SJSA1 (cell line): ENCODE measurements at places on chromosomes 4 and X. TPM values are rescaled to one million over a fixed set of nuclear protein-coding genes. Genes with fewer than 3 reads are reported as not detected.

The TGIF2LX gene
- total RNA-seq, result not detected in 2 replicates

The F8A3 gene
- total RNA-seq, result 5.6 and 6.7 TPM in 2 replicates

The TAF7L gene
- 0.08 TPM in 1 of 2 replicates, not detected in the other for total RNA-seq

The AFM gene
- total RNA-seq, result not detected in 2 replicates

The GSPT2 gene
- total RNA-seq, result 4.8 and 6.1 TPM in 2 replicates

The SULT1E1 gene
- not detected in 2 replicates for total RNA-seq

The GNRHR gene
- total RNA-seq, result not detected in 2 replicates

DNA sequence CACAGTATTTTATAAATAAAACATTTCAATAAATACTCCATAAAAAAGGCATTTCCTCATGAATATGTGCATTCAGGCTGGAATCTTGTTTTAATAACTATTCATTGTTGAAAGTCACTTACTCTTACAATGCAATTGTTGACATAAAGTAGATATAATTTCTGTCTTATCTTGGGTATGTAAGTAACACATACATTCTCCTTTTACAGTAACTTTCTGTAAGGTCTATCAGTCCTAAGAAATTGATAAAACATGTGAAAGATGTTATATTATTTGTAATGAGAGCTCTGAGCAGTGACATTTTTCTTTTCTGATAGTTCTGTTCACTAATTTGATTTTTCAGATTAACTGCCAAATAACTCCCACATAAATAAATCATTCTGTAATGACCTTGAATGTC is 1249.2 kb downstream of the STIM2 start:
- no peaks in the 10 kb centered on the region for H3K27me3 ChIP-seq
- H3K27ac ChIP-seq, result no peak overlapping the region
- no peak for DNase-seq
- no peak overlapping the region for H3K4me3 ChIP-seq

- peaks cover 29% of the 10 kb centered on the region for H3K4me1 ChIP-seq
- no peaks in the 10 kb centered on the region for H3K27me3 ChIP-seq
- DNase-seq, result no peak
- H3K27ac ChIP-seq, result peak overlapping the region; percentile 83
- H3K4me3 ChIP-seq, result no peak overlapping the region
These were observed 23.6 kb upstream of the RBPJ start for GRCh38 chr4:26297219-26297618.

DNA sequence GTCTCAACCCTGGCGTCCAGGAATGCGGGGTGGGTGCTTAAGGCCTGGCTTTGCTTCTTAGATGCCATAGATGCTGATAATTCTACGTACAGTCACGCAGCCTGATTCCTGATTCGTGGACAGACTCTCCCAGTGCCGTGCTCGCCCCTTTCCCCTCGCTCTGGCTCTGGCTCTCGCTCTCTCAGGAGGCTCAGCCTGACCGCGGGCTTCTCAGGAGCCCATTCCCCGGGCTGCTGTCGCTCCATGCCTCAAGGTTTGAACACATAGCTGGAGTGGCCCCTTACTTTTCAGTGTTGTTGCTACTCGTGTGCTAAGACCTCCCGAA is 59.2 kb upstream of the ZC4H2 start:
- H3K36me3 ChIP-seq, result no peaks in the 10 kb centered on the region
- no peak overlapping the region for H3K4me3 ChIP-seq
- no peaks in the 10 kb centered on the region for H3K4me1 ChIP-seq
- no peak overlapping the region for H3K27ac ChIP-seq

DNA sequence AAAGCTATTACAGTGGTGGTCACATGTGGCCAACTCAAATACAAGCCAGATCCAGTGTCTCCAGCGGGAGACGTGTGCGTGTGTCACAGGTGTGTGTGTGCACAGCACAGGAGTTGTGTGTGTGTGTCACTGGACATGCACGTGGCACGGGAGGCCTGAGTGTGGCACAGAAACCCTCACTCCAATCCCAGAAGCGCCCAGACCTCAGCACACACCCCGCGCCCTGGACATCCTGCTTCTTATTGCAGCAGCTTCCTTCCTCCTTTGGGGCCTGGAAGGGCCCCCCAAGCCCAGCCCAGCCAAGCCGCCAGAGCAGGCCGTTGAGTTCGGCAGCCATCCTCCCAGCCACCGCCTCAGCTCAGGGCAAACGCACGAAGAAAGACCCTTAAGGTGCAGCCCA is 37.9 kb downstream of the ACOX3 start:
- no peak overlapping the region for H3K4me3 ChIP-seq
- H3K4me1 ChIP-seq, result no peaks in the 10 kb centered on the region
- no peak overlapping the region for H3K27ac ChIP-seq
- no peaks in the 10 kb centered on the region for H3K27me3 ChIP-seq
- no peak for DNase-seq

- H3K4me1 ChIP-seq, result no peaks in the 10 kb centered on the region
- H3K4me3 ChIP-seq, result no peak overlapping the region
- H3K27me3 ChIP-seq, result no peaks in the 10 kb centered on the region
- H3K27ac ChIP-seq, result no peak overlapping the region
- DNase-seq, result no peak
These were observed 44.9 kb upstream of the SLC2A9 start for GRCh38 chr4:10066206-10066605.

DNA sequence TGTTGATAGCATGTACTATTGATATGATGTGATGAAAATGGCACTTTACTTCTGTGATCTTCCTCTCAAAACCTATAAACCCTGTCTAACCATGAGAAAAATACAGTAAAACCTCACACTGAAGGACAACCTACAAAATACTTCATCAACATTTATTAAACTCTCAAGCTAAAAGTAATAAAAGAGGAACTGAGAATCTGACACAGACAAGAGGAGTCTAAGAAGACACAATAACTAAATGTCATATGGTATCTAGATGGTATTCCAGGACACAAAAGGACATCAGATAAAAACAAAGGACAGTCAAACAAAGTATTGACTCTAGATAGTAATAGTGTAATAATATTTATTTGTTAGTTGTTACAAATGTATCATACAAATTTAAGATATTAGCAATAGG is 655.3 kb downstream of the SH3BGRL start:
- no peaks in the 10 kb centered on the region for H3K36me3 ChIP-seq
- no peak for DNase-seq
- no peak overlapping the region for H3K27ac ChIP-seq
- H3K4me1 ChIP-seq, result no peaks in the 10 kb centered on the region
- H3K27me3 ChIP-seq, result no peaks in the 10 kb centered on the region
- H3K4me3 ChIP-seq, result no peak overlapping the region

DNA sequence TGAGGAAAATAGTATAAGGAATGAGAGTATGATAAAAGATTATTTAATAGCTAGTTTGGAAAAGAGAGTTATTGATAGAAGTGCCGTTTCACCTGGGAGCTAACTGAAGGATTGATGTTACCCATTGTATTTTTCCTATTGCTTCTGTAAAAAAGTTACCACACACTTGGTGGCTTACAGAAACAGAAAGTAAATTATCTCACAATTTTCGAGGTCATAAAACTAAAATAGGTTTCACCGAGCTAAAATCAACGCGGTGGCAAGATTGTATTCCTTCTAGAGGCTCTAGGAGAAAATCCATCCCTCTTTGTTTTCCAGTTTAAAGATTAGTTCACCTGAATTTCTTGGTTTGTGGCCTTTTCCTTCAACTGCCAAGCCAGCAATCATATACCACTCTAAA is 11.1 kb upstream of the TRAM1L1 start:
- no peak for DNase-seq
- no peaks in the 10 kb centered on the region for H3K27me3 ChIP-seq
- no peak overlapping the region for H3K4me3 ChIP-seq

- no peak for DNase-seq
- H3K27me3 ChIP-seq, result no peaks in the 10 kb centered on the region
- no peak overlapping the region for H3K4me3 ChIP-seq
- no peaks in the 10 kb centered on the region for H3K36me3 ChIP-seq
- no peaks in the 10 kb centered on the region for H3K4me1 ChIP-seq
These were observed 27.3 kb downstream of the DDX60 start for GRCh38 chr4:168291242-168291641.

DNA sequence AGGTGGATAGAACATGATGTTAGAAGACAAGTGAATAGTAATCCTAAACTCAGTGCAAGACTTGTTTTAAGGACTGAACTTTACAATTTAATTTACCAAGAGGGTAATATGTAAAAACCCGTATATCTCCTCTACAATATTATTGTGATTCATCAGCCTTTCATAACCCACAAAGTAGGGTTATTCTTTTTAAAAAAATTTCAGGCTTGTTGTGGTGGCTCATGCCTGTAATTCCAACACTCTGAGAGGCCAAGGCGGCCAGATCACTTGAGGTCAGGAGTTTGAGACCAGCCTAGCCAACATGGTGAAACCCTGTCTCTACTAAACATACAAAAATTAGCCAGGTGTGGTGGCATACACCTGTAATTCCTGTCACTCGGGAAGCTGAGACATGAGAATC is 7.2 kb downstream of the IBSP start:
- no peaks in the 10 kb centered on the region for H3K36me3 ChIP-seq
- H3K4me3 ChIP-seq, result no peak overlapping the region
- peak; percentile 23 for DNase-seq
- H3K4me1 ChIP-seq, result peaks cover 16% of the 10 kb centered on the region

DNA sequence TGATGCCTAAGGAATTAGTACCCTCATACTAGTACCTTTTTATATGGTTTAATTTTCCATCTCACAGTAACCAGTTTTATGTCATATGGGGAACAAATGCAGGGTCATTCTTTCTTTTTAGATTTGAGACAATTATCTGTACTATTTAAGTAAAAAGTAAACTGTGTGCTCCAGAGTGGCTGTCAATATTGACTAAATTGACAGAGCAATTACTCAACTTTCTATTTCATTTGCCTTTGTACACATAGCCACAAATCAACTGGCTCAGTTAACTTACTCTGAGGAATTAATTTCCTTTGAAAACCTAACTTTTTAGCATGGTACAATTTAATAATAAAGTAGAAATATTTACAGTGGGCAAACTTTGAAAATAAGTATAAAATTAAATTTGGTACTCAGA is 28.5 kb upstream of the TEX13C start:
- no peaks in the 10 kb centered on the region for H3K36me3 ChIP-seq
- H3K27ac ChIP-seq, result no peak overlapping the region
- H3K27me3 ChIP-seq, result no peaks in the 10 kb centered on the region
- no peak overlapping the region for H3K4me3 ChIP-seq

DNA sequence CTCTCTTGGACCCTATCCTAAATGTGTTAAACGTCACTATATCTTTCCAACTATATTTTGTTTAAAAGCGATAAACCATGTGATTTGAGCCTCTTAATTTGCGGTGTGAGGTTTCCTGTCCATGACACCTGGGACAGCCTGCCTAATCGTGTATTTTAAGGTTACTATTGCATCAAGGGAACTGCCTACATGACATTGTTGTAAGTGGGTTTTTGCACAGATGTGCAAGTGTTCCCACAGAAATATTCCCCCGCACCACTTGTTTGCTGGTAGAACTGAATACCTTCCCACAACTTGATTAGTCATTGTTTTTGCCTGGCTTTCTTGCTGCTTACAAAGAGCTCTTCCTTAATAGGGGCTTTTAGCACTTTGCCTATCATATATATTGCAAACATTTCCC is 5.1 kb upstream of the FAM184B start:
- no peak overlapping the region for H3K4me3 ChIP-seq
- H3K36me3 ChIP-seq, result no peaks in the 10 kb centered on the region
- H3K4me1 ChIP-seq, result no peaks in the 10 kb centered on the region

- H3K27ac ChIP-seq, result no peak overlapping the region
- no peaks in the 10 kb centered on the region for H3K4me1 ChIP-seq
- no peak for DNase-seq
These were observed 192.0 kb downstream of the CXXC4 start for GRCh38 chr4:104302731-104303130.

DNA sequence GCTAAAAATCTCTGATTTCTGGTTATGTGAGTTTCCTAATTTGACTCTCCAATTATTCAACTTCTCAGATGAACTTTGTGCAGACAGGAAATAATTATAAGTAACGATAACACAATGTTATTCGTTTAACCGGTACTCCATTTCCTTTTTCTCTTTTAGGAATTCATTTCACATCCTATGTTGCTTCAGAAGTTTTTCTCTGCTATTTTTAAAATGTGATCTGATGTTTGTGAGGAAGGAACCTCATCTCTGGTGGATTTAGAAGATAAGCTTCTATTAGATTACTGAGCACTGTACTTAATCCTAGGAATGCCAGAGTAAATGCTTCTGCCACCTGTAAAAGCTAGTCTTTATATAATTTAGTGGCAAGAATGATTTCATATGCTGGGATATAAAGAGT is 116.0 kb upstream of the ETNPPL start:
- H3K36me3 ChIP-seq, result no peaks in the 10 kb centered on the region
- H3K27ac ChIP-seq, result no peak overlapping the region
- no peaks in the 10 kb centered on the region for H3K27me3 ChIP-seq
- peaks cover 29% of the 10 kb centered on the region for H3K4me1 ChIP-seq
- no peak for DNase-seq
- H3K4me3 ChIP-seq, result no peak overlapping the region

- no peaks in the 10 kb centered on the region for H3K4me1 ChIP-seq
- no peak for DNase-seq
- H3K4me3 ChIP-seq, result no peak overlapping the region
- no peaks in the 10 kb centered on the region for H3K36me3 ChIP-seq
These were observed 33.9 kb upstream of the HTRA3 start for GRCh38 chr4:8235686-8236085.

GRCh38 chrX:24426921-24427746 is 38.0 kb upstream of the PDK3 start:
- no peak overlapping the region for H3K27ac ChIP-seq
- no peak overlapping the region for H3K4me3 ChIP-seq
- H3K4me1 ChIP-seq, result no peaks in the 10 kb centered on the region
- no peaks in the 10 kb centered on the region for H3K36me3 ChIP-seq

DNA sequence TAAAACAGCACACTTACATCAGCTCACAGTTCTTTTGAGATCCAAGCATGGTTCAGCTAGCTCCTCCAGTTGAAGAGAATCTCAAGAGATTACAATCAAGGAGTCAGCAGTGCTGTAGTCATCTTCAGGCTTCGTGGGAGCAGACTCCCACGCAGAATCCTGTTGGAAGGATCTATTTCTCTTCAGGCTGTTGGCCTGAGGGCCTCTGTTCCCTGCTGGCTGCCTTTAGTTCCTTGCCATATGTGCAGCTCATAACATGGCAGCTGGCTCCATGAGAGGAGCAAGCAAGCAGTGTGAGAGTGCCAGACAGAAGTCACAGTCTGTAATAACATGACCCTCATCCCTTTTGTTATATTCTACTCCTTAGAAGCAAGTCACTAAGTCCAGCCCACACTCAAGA is 168.6 kb downstream of the COX18 start:
- H3K4me3 ChIP-seq, result no peak overlapping the region
- H3K27ac ChIP-seq, result no peak overlapping the region
- no peaks in the 10 kb centered on the region for H3K4me1 ChIP-seq
- no peak for DNase-seq

GRCh38 chr4:165851256-165851655 is 21.8 kb upstream of the TLL1 start:
- no peak overlapping the region for H3K4me3 ChIP-seq
- no peak for DNase-seq
- H3K4me1 ChIP-seq, result no peaks in the 10 kb centered on the region
- no peaks in the 10 kb centered on the region for H3K27me3 ChIP-seq
- H3K36me3 ChIP-seq, result no peaks in the 10 kb centered on the region
- no peak overlapping the region for H3K27ac ChIP-seq

- H3K4me1 ChIP-seq, result peaks cover 1% of the 10 kb centered on the region; the same call in 1 of the 2 replicates
- no peaks in the 10 kb centered on the region for H3K27me3 ChIP-seq
- H3K27ac ChIP-seq, result no peak overlapping the region
- DNase-seq, result no peak
- no peak overlapping the region for H3K4me3 ChIP-seq
These were observed 31.3 kb downstream of the NIPAL1 start for GRCh38 chr4:48047896-48048295.

- no peaks in the 10 kb centered on the region for H3K27me3 ChIP-seq
- no peak overlapping the region for H3K4me3 ChIP-seq
- H3K4me1 ChIP-seq, result no peaks in the 10 kb centered on the region
- peak; percentile 0 for DNase-seq
- no peak overlapping the region for H3K27ac ChIP-seq
These were observed 104.4 kb upstream of the RAB40AL start for GRCh38 chrX:102832661-102833060.
